HTR-8/SVneo (cell line): ENCODE measurements at places on chromosomes 1 and 21.

DNA sequence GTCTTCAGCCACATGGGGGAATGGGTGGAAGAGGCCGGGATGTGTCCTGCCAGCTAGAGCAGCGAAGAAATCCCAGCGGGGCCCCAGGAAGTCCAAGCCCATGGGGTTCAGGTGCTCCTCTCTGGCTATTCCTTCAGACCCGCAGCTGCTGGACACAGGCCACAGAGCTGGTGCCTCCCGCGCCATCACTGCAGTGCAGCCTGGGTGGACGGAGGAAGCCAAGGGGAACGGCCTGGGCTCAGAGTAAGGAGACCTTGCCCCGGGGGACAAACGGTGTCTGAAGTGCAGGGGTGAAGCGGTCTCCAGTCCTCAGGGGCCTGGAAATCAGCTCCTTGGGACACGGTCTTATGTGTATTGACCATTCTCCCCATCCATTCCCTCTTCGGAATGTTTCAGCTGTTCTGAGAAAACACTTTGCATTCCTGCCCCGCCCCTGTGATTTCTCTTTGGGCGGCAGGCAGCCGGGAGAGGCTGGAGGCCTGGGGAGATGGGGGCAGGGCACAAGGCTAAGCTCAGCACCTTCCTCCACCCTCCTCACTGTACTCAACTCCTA lies 18.4 kb downstream of the MTHFR start:
- no peak for DNase-seq

DNA sequence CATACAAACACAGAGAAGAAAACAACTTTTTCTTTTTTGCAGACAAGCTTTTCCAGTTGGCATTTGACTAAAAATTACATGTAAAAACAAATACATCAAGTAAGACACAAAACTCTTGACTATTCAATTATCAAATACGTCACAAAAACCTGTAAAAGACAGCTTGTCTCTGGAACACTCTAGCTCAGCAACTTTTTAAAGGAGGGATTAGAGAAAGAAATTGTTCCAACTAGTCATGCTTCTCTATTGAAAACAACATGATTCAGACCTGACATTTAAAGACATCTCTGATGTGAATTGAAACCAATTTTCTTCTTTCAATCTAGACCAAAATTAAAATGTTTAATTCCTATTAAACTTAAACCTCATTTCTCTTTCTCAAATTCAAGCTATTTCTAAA lies 30.3 kb downstream of the SMYD3 start:
- no peak for DNase-seq

DNA sequence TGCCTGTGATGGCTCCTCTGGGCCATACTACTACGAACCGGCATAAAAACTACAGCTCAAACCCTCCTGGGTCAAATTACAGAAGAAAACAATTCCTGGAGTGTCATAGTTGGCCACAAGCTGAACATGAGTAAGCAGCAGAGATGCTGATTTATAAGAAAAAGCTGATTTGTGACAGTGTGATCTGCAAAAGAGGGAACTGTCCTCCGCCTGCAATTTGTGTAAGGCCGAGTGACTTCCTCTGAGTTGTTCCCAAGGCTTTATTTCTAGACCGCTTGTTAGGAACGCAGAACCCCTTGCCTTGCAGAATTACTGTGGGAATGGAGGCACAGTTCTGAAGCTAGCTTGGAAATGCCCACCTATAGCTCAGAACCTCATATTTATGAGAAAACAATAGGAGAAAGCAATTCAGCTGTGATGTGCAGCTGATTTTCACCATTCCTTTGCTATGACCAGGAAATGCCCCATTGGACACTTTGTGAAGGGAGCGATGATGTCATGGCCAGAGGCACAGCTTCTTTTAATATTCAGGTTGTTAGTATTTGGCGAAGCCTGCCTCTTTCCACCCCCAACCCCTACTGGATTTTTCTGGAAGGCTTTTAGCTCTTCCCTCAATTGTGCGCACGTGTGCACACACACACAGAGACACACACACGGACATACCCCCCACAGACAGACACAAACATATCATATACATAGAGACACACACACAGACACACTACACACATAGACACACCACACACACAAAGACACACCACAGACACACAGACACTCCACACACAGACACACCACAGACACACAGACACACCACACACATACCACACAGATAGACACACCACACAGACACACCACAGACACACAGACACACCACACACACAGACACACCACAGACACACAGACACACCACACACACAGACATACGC lies 47.6 kb downstream of the IER5 start:
- DNase-seq, result no peak

DNA sequence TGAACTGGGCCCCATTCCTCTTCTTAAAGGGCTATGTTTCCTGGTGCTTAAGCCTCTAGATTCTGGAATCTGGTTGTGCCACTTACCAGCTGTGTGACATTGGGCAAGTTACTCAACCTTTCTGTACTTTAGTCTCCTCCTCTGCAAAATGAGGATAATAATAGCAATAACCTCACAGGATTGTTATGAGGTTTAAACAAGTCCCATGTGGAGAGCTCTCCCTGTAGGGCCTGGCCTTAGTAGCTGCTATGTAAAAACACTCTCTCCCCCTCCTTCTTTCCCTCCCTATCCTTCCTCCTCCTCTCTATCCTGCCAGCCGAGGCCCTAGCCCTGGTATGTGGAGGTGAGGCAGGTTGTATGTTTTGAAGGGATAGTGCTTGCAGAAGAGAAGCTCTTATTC lies 8.2 kb upstream of the PEAR1 start:
- DNase-seq, result no peak

- DNase-seq, result peak; percentile 74
Observed at GRCh38 chr1:12617901-12618660, at the start of gene DHRS3. TSS of gene DHRS3 (minus strand) at chr1:12618210. CDS start at chr1:12617348, 862 bp downstream.
